Activated naive CD4-positive, alpha-beta T cell (primary cell): ENCODE measurements at places on chromosomes 6 and 20.
A peak's percentile ranks its signal among the peaks of the same experiment; 100 is the strongest.

- no peak for DNase-seq
Observed at GRCh38 chr6:117074672-117075071, 190.7 kb upstream of the VGLL2 start.

DNA sequence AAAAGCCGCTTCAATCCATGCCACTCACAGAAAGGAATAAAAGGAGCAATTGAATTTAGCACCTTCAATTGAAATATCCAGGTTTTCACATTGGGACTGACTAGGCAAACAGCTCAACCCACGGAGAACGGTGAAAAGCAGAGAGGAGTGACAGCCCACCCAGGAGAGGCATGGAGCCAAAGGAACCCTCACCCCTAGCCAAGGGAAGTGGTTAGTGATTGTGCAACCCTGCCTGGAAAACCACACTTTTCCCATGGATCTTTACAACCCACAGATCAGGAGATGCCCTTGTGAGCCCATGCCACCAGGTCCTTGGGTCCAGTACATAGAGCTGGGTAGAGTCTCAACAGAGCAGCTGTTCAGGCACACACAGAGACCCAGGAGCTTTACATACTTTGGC is 911.8 kb downstream of the EPHA7 start:
- DNase-seq = no peak

GRCh38 chr6:25730907-25731306 is 23.6 kb upstream of the SLC17A4 start:
- DNase-seq = no peak

GRCh38 chr6:138502546-138502945 is 3.3 kb upstream of the NHSL1 start:
- no peak for DNase-seq

- no peak for DNase-seq
Observed at GRCh38 chr20:53642196-53643030, 48.8 kb upstream of the ZNF217 start.

GRCh38 chr6:117771403-117771802 is 96.1 kb downstream of the NUS1 start:
- DNase-seq = no peak

- DNase-seq = no peak
Observed at GRCh38 chr6:36139991-36140710, 9.8 kb downstream of the MAPK13 start.

- no peak for DNase-seq
Observed at GRCh38 chr6:43264599-43265145, 21.4 kb downstream of the TTBK1 start.

DNA sequence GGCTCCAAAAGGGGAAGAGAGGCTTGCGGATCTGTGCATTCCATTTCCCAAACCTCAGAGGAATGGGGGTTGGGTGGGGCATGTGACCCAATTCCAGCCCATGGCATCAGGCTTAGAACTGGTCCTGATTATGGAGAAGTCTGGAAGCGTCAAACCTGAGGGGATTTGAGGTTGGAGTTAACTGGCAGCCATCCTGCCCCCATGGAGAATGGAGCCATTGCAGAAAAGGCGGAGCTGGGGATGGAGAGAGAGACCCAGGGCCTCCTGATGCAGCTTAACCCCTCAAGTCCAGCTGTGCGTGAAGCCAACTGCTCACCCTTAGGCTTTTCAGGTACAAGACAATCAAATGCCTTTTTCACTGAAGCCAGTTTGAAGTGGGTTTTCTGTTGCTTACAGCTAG is 9.9 kb upstream of the SDCBP2 start:
- DNase-seq = no peak

DNA sequence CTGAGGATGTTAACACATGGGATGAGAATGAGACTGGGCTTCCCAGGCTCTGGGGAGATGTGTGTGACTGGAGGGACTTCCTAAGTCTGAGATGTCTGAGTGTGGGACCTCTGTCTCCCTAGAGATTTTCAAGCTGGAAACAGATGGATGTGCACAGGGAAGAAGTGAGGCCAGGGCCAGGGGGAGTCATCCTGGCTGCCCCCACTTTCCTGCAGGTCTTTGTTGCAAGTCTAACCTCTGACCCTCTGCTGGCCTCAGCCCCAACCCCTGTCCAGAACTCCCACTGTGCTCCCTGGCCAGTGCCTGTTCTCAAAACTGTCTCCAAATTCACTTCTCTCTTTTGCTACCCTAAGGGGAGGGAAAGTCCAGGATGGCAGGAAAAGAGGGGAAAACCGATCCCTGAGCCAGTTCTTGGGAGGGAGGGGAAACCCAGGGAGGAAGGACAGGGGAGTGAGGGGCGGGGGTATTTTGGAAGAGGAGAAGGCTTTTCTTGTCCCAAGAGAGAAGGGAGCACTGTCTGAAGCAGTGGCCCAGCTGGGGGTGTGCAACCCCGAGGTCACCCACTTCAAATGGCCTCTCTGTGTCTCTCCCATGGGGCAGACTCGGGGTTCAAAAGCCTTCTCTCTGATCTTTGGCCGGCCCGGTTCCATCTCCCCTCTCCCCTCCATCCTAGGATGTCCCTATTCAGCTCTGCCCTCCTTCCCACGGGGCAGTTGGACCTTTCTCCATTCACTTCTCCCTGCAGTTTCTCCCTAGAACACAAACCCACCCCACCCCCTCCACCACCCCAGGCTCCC is 3.1 kb downstream of the PPP1R18 start:
- DNase-seq = no peak

DNA sequence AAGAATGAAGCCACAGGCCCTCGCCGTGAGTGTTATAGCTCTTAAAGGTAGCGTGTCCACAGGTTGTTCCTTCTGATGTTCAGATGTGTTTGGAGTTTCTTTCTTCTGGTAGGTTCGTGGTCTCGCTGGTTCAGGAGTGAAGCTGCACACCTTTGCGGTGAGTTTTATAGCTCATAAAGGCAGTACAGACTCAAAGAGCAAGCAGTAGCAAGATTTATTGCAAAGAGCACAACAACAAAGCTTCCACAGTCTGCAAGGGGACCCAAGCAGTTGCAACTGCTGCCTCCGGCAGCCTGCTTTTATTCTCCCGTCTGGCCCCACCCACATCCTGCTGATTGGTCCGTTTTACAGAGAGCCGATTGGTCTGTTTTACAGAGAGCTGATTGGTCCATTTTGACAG is 5.2 kb downstream of the HIVEP1 start:
- no peak for DNase-seq

GRCh38 chr20:47392721-47393073 is 36.2 kb upstream of the ZMYND8 start:
- no peak for DNase-seq

GRCh38 chr20:50837532-50838321 is 42.9 kb downstream of the BCAS4 start:
- DNase-seq = no peak

- peak; percentile 18 for DNase-seq
Observed at GRCh38 chr6:142551274-142551811, 249.5 kb downstream of the ADGRG6 start.

DNA sequence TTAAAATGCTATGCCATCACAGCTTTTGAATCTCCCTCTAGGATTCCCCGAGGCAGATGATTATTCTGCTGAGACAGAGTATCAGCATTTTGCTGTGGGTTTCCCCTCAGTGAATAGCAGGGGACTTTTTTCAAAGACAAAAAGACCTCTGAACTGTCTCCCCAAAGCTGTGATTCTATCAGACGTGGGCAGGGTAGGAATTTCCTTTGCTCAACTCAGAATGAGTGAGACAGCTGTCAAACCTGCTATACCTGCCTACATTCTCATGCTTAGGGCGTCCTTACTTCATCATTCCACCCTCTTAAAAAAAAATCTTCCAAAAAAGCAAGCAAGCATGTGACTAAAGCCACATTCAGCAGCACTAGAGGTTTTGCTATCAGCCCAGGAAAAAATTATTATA is 147.6 kb upstream of the FAM83B start:
- DNase-seq = no peak

GRCh38 chr6:166365221-166365620 is 17.5 kb downstream of the MPC1 start:
- DNase-seq = no peak

GRCh38 chr6:13278164-13278563 is 50.2 kb downstream of the TBC1D7 start:
- no peak for DNase-seq

DNA sequence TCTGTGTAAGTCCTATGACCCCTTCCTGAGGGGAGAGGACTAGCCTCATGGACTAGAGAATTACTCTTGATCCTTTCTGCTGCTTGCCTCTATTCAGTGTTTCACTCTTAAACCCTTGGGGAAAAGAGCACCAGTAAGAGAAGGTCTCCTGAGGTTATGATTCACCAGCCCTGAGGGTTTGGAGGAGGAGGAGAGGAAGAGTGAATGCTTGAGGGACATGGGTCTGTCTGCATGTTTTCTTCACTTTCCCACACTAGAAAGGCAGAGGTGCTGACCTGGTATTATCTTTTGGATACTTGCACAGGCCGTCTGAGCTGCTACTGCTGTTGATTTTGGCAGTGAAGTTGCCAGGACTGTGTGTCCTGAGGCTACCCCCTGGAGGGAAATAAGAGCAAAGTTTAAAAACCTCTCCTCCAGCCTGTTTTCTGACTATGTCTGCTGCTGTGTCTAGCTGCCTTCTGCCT is 78.3 kb downstream of the CD109 start:
- no peak for DNase-seq

DNA sequence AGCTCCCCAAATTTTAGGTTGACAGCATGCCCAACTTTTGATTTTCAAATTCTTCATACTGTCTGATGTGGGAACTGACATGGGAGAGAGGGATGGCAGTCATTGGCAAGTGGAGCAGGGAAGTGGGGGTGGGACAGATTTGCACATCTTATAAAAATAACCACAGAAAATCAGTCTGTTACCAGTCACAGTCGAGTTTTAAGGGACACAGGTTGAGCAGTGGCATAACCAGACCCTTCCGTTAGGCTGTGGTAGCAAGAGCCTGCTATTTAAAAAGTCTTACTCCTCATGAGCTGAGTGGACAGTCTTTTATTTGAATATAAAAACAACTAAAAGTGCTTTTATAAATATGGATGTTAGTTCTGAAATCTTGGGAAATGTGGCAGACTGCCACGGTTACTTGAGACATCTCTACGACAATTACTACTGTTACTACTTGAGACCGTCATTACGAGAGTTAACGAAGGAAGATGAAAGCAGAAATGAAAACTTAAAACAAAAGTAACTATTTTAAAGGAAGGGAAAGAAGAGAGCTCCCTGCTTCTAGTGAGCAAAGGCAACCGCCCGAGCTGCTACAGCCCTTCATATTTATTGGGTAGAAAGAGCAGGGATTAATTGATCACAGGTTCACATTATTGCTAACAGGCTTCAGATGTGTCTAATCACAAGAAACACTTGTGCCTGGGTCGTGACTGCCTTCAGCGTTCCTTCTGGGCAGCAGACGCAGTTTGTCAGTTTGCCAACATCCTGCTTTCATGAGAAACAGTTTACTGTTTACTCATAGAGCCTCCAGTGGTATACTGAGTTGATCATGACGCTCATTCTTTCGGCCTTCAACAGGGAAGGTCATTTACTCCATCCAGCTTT is 71.3 kb downstream of the EFHC1 start:
- no peak for DNase-seq

DNA sequence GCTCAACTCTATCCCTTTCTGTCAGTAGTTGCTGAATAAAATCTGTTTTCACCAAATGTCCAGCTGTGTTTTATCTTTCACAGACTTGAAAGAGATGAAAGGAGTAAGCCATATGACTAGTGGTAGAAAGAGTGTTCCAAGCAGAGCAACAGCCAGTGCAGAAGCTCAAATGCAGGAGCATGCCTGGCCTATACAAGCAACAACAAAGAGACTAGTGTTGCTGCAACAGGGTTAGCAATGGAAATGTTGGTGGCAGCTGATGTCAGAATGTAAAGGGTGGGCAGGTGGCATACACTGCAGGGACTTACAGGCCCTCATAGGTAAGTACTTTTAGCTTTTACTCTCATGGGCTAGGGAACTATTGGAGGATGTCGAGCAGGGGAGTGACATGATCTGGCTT is 5.2 kb upstream of the HINT3 start:
- DNase-seq = no peak
